ENCODE measurements at places on chromosomes 3 and 15. TPM values are rescaled to one million over a fixed set of nuclear protein-coding genes. Genes with fewer than 3 reads are reported as not detected.

- no peak for DNase-seq
These were observed 846.5 kb upstream of the ALCAM start for GRCh38 chr3:104520228-104520655.

- DNase-seq = no peak
These were observed 2.3 kb upstream of the TM4SF4 start for GRCh38 chr3:149472030-149472797.

DNA sequence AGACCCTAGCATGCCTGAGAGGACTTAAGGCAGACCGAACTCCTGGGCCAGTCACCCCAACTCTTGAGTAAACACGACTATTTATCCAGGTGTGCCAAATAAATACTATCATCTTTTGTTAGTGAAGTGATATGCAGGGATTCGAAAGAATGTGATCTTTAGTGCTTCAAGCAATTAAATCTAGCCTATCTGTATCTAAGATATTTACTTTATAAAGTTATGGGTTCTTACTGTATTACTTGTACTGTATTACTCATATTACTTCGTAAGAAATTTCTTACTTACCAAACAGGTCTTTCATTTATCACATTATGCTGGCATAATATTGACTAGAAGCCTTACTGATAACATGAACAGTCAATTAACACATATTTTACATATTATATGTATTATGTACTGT is 211.6 kb upstream of the NECTIN3 start:
- DNase-seq = no peak

- DNase-seq = no peak
These were observed 41.9 kb upstream of the SEMA4B start for GRCh38 chr15:90159213-90159612.

DNA sequence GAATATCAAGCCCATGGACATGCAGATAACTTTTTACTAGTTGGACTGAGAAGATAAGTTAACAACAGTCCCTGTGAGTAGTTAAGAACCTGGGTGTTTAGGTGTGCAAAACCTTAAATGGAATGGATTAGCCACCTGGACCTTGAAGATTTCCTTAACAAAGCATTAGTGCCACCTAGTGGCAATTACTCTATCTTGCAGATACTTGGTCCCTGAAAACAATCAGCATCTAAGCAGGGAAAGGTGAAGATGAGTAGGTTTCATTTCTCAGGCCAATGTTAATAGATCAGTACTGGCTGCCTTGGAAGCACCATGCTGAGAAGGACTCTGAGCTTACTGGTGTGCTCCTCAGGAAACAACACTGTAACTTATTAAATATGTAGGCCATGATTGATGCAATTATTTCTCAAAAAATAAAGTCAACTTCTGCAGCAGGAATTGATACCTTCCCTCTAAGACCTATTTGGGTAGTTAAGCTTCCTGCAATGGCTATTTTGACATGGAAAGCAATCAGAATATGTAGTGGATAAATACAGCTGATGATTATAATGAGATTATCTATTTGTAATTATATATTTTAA is 329.4 kb downstream of the TBC1D5 start:
- DNase-seq = no peak

- no peak for DNase-seq
These were observed 41.8 kb upstream of the TIPARP start for GRCh38 chr3:156632601-156633000.

GRCh38 chr15:68524753-68525584 is 53.8 kb upstream of the CORO2B start:
- DNase-seq = peak; percentile 51

Gene COL8A1
- total RNA-seq = 19.1 TPM

All from MG63 (cell line).